ENCODE measurements at places on chromosomes 2 and 18.
A peak's percentile ranks its signal among the peaks of the same experiment; 100 is the strongest.

GRCh38 chr2:97775074-97775473 is 61.7 kb downstream of the ZAP70 start:
- DNase-seq, result no peak

GRCh38 chr2:10145519-10146357 is 23.2 kb downstream of the RRM2 start:
- no peak for DNase-seq

DNA sequence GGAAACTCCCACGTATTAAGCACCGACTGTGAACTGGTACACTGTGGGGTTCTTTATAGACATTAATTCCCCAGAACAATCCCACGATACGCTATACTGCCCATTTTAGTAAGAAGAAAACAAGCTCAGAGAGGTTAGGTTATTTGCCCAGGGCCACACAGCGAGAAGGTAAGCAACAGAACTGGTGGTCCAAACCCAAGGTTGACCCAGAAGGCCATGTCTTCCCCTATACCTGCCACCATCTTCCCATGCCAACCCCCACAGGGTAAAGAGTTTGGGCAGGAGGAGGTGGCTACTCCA is 69.9 kb downstream of the MARCO start:
- no peak for DNase-seq

DNA sequence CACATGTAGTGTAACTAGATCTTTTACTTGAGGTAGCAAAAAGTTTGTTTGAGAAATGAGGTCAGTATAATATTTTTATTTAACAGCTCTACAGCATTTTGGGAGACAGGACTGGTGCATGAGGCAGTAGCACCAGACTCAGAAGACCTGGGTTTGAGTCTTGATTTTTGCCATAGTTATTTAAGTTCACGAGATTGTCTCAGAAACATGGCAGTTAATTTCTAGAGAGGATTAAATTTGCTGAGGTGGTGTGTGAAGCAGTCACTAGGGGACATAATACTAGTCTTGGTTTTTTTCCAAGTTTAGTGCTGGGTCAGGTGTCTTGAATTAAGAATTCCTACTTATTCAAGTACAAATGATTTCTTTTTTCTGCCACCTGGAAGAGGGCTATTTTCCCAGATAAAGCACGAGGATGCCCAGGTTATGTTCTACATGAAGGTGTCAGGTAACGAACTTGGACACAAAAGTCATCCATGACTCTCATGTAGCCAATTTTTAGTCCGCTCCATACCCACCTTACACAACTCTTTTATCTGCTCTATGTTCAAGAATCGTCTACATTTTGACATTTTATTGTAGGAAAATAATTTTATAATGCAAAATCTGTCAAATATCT is 1.4 kb downstream of the MARCHF7 start:
- no peak for DNase-seq

GRCh38 chr2:160407393-160408172 is 86.0 kb downstream of the RBMS1 start:
- DNase-seq, result peak; percentile 39

DNA sequence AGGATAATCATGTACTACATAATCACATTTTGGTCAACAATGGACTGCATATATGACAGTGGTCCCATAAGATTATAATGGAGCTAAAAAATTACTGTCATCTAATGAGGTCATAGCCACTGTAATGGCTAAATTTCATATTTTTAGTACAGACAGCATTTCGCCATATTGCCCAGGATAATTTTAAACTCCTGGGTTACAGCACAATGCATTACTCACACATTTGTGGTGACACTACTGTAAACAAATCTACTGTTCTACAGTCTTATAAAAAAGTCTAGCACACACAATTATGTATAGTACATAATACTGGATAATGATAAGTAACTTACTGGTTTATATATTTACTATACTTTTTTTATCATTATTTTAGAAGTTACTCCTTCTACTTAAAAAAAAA is 12.8 kb downstream of the EIF2AK2 start:
- no peak for DNase-seq

DNA sequence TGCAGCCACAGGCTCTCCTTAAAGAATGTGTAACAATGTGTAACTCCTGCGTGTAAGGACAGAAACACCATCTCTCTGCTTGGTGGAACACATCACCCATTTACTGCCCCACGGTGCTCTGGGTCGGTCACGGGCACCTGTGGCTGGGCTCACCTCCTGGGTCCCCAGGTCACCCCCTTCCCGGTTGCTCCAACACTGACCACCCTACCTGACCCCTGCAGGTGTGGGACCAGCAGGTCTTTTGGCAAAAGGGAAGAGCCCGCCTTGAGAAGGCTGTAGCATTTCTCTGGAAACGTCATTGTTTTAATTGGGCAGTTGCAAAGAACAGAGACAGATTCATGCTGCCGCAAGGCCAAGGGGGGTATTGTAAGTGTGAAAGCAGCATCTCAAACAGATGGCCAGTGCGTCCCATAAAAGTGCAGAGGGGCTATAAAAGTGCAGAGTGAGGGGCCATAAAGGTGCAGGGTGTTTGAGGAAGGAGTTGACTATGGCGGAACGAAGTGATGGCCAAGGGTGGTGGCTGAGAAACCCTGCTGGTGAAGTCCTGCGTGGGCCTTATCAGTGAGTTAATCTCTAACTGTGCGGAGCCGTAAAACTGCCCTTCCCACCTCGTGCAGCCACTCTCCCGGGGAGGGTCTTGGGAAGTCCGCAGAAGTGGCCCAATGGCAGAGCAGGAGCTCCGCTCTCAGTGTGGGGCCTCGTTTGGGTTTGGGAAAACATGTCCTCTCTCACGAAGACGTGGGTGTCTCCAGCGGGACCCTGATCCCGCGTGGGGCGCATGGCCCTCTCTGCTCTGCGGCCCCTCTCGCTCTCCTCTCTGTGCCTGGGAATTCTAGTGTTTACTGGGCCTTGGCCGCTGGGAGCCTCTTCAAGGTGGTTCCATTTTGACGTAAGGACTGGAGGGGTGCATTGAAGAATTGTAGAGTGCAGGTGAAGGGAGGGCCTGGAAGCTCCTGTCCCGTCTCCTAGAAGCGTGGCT is 13.7 kb upstream of the NEU4 start:
- no peak for DNase-seq

- DNase-seq, result no peak
Measured at GRCh38 chr18:29874519-29875098, 1167.9 kb downstream of the DSC3 start.

DNA sequence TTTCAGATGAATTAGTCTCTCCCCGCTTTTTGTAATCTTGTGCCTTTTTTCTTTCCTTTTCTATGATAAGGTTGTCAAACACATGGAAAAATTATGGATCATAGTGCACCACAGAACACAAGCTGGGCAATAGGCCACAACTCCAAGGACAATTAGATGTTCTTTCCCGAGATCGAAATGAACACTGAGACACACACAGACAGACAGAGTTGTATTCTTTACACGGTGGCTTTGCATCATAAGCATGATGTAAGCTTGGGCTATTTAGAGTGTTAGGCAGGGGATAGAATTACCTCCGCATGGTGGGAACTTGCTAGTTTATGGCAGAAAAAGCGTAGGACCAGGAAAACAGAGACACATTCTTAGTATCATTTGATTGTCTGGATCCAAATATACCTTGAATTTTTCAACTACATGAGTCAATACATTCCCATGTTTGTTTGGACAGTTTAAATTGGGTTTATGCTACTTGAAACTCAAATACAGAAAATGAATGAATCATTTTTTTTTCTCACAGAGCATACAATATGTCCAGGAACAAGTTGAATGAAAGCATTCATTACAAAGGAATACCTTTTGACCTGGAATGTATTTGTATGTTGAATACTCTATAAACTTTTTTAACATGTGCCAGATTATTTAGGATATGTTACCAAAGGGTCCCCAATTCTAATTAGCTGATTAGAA is 1611.5 kb upstream of the TMEFF2 start:
- no peak for DNase-seq

- no peak for DNase-seq
Measured at GRCh38 chr2:8761529-8762164, 75.8 kb downstream of the KIDINS220 start.

GRCh38 chr18:48594471-48595094 is 55.8 kb downstream of the CTIF start:
- no peak for DNase-seq

GRCh38 chr2:173087793-173088496 is 12.3 kb downstream of the MAP3K20 start:
- no peak for DNase-seq

DNA sequence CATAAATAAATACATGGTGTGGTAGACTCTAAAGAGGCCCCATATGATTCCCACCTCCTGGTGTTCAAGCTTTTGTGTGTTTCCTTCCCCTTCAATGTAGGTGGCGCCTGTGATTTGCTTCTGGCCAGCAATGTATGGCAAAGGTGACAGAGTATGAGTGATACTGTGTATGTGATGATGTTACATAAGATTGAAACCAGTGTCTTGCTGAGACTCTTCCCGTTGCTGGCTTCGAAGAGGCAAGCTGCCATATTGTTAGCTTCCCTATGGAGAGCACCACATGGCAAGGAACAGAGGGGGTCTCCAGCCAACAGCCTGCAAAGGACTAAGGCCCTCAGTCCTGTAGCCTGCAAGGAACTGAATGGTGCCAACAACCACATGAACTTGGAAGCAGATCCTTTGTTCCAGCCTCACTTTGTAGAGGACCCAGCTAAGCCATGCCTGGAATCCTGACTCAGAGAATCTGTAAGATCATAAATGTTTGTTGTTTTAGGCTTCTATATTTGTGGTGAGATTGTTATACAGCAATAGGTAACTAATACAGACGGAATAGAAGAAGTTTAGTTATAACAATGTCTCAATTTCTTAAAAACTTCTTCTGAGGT is 1.7 kb upstream of the SMAD4 start:
- DNase-seq, result no peak

- no peak for DNase-seq
Measured at GRCh38 chr2:171958475-171958874, 36.2 kb downstream of the HAT1 start.

DNA sequence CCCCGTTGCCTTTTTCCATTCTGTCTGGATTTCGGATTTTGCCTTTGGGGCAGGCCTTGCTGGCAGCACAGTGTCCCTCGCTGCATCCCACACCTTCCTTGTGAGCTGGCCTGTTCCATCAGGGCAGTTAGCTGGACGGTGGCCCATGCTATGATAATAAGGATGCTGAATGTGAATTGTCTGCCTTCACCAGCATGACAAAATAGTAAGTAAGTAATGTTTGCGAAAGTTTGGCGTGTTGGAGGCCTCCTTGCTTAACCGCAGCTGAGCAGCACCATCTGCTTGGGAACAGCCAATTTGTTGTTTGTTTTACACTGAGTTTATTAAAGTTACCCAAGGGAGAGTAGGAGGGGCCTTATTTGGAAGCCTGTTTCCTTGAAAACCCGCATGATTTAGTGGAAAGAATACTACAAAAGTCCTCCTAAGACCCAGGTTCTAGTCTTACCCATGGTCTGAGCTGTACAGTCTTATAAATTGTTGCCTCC is 469.7 kb upstream of the FANCL start:
- no peak for DNase-seq

- DNase-seq, result no peak
Measured at GRCh38 chr2:128876986-128877983, 558.6 kb upstream of the HS6ST1 start.

GRCh38 chr2:47598476-47598875 is 184.5 kb upstream of the MSH6 start:
- DNase-seq, result no peak

- no peak for DNase-seq
Measured at GRCh38 chr2:30503007-30503694, 56.1 kb downstream of the LCLAT1 start.

DNA sequence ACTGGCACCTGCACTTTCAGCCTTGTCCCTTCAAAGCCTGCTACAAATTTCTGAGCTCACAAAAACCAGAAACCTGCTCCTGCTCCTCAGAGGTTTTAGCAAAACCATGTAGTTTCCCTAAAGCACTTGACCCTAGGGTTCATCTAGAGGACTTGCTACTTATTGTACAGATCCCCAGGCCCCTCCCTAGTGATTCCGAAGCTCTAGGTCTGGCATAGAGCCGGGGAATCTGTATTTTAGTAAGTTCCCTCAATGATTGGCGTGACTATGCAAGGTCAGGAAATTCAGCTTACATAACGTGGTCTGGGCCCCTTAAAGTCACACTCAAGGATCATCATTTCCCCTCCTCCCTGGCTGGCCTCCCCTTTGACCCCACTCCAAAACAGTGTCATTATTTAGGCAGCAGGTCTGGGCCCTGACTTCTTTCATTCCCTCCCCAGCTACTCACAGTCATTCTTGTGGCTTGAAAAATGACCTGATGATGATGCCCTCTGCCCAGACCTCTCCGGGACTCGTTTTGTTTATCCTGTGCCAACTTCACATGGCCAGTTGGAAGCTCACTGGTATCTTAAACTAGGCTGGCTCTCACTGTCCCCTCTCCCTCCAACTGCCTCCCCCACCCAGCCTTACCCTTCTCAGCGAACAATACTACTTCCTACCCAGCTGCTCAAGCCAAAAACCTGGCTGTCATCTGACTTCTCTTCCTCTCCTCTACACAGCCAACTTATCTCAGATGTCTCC is 36.0 kb downstream of the WDFY1 start:
- DNase-seq, result no peak

DNA sequence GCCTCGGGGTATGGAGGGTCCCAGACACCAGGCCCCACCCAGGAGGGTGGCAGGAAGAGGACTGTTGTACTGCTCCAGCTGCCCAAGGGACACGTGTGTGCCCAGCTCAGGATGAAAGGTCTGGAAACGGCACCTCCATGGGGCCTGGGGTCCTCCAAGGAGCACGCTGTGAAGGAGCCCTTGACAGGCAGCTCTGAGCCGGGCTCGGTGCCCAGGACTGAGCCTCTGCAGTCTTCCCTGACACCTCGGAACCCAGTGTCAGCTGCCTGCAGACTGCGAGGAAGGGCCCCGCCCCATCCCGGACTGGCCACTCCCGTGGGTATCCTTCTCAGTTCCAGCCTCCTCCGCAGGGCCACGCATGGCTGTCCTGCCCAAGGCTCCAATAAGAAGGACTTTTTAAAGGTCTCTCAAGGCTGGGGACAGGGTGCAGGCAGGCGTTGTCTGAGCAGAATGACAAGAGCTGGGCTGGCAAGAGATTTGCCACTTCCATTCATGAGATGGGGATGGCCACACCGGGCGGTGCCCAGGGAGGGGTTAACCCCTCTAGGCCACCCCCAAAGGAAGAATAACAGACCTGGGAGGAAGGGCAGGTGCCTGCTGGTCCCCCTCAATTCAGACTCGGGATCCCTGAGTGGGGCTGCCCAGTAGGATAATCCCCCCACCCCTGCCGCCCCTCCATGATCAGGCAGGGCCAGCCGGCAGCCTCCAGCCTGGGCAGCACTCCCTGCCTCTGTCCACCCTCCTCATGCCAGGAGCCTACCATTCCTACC is 8.9 kb downstream of the ECEL1 start:
- no peak for DNase-seq

GRCh38 chr2:148680462-148680861 is 35.9 kb downstream of the EPC2 start:
- DNase-seq, result no peak

- DNase-seq, result no peak
Measured at GRCh38 chr2:218832081-218832480, 478 bp upstream of the PRKAG3 start.

- DNase-seq, result no peak
Measured at GRCh38 chr2:160510617-160511016, 17.0 kb upstream of the RBMS1 start.

DNA sequence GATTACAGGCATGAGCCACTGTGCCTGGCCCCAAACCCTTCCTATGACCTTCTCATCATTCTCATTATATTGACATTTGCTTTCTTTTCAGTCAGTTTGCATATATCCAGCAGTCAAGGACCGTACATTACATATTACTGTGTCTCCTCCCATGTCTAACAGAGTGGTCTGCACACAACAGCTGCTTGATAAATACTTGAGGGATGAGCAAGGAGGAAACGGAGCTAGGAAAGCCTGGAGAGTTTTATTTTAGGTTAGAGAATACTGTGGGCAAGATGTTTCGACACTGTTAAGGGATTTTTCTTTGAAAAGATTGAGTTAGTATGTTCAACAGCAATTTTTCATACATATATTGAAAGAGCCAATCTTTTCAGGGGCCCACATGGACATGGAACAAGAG is 76.2 kb upstream of the CHRNA1 start:
- DNase-seq, result no peak
